ENCODE measurements at places on chromosomes 2 and 18. TPM values are rescaled to one million over a fixed set of nuclear protein-coding genes. Genes with fewer than 3 reads are reported as not detected.
A peak's percentile ranks its signal among the peaks of the same experiment; 100 is the strongest.

LCT gene
- total RNA-seq, result not detected

MSH6 gene
- 17.0 TPM for total RNA-seq

CYP27A1 gene
- 23.4 TPM for total RNA-seq

WDR7 gene
- 24.0 TPM for total RNA-seq

DNA sequence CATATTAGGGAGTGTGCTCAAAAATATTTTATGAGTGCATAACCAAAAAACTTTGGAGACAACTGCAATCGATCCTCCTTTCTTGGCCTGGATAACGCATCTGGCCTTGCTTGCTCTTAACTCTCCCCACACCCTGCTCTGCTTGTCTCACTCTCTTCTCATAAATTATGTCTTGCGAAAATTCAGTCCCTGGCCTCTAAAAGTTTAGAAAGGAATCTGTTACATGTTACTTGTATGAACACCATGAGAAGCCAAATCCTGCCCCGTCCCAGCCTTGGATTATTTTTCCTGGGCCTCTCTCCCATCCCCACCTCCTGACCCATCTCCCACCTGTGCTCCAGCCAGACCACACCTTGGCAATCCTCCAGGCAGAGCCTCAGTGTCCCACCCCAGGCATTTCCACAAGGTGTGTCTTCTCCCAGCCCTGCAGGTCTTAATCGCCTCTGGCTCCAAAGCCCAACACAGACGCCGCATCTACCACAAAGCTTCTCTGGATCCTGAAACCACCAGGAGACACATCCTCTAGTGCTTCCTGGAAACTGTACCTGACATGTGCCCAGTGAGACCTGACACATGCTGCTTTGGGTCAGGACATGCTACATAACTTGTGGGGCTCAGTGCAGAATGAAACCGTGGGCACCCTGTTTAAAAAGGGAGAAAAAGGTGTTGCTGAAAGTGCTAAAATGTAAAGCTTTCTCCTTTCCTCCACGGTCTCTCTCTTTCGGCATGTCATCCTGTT, 99.6 kb upstream of the ST3GAL5 start:
- H3K4me3 ChIP-seq, result no peak overlapping the region
- peaks cover 11% of the 10 kb centered on the region for H3K4me1 ChIP-seq
- no peaks in the 10 kb centered on the region for H3K36me3 ChIP-seq

DNA sequence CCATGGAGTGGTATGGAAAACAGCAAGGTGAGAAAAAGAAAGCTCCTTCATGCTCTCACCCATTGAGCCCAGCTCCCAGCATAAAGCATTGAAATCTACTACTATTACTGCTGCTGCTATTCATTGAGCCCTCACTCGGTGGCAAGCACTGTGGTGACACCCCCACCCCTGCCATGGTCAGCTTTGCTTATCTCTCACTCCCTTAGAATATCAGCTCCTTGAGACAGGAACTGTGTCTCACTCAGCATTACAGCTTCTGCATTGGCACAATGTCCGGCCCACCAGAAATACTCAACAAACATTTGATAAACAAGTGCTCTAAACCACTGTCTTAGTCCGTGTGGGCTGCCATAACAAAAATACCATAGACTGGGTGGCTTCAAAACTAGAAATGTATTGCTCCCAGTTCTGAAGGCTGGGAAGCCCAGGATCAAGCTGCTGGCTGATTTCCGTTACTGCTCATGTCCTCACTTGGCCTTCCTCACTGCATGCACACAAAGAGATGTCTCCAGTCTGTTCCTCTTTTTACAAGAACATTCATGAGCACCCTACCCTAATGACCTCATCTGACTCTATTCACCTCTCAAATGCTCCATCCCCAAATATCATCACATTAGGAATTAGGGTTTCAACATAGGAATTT, 116.3 kb downstream of the ZBTB7C start:
- no peaks in the 10 kb centered on the region for H3K4me1 ChIP-seq
- peak; percentile 38 for DNase-seq
- no peaks in the 10 kb centered on the region for H3K27me3 ChIP-seq
- H3K27ac ChIP-seq, result no peak overlapping the region
- H3K36me3 ChIP-seq, result no peaks in the 10 kb centered on the region
- no peak overlapping the region for H3K4me3 ChIP-seq

DNA sequence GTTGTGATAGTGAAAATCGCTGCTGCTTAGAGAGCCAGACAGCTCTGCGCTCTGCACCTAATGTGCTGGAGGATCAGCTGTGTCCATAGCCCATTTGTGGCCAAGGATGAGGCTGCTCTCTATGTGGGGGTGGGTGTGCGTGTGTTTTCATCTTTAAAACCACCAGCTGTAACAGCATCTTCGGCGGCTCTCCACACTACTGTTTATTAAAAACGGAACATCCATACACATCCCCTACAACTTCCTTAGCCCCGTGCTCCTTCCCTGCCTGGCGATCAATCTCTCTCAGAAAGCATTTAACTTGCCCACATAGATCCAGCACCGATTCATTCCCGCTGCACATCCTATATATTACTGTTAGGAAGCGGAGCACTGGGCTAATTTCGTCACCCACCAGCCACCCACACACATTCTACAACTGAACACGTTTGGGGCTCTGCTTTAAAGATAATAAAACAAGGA, 1.6 kb downstream of the CELF4 start:
- H3K4me1 ChIP-seq, result peaks cover 25% of the 10 kb centered on the region
- DNase-seq, result no peak
- H3K27me3 ChIP-seq, result peaks cover 24% of the 10 kb centered on the region
- no peak overlapping the region for H3K4me3 ChIP-seq
- H3K27ac ChIP-seq, result no peak overlapping the region

DNA sequence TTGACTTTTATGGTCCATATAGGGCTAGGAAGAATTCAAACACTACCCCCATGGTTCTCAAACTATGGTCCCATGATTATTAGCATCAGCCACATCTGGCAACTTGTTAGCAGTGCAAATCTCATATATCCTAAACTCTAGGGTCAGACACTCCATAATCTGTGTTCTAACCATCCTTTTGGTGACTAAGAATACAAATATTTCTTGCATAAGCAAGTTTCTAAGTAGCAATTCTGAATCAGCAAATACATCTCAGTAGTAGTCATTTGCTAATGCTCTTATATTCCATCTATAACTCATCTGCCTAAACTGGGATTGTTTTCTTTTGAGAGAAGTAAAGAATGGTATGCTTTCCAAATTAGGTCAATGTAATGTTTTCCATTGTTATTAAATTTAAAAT, 447.3 kb downstream of the TMX3 start:
- no peaks in the 10 kb centered on the region for H3K27me3 ChIP-seq
- DNase-seq, result no peak
- H3K27ac ChIP-seq, result no peak overlapping the region
- H3K4me3 ChIP-seq, result no peak overlapping the region
- H3K36me3 ChIP-seq, result no peaks in the 10 kb centered on the region
- no peaks in the 10 kb centered on the region for H3K4me1 ChIP-seq

GRCh38 chr2:191625016-191625415, 52.9 kb upstream of the NABP1 start:
- no peak for DNase-seq
- H3K27ac ChIP-seq, result no peak overlapping the region
- no peaks in the 10 kb centered on the region for H3K27me3 ChIP-seq

GRCh38 chr2:176137906-176138305, 8.4 kb downstream of the HOXD8 start:
- H3K36me3 ChIP-seq, result no peaks in the 10 kb centered on the region
- no peaks in the 10 kb centered on the region for H3K4me1 ChIP-seq
- H3K4me3 ChIP-seq, result no peak overlapping the region
- no peak for DNase-seq
- H3K27ac ChIP-seq, result no peak overlapping the region
- H3K27me3 ChIP-seq, result peaks cover 43% of the 10 kb centered on the region

- H3K27ac ChIP-seq, result no peak overlapping the region
- DNase-seq, result no peak
- H3K4me3 ChIP-seq, result no peak overlapping the region
- no peaks in the 10 kb centered on the region for H3K27me3 ChIP-seq
Observed at GRCh38 chr2:29615183-29615582, 306.2 kb downstream of the ALK start.

DNA sequence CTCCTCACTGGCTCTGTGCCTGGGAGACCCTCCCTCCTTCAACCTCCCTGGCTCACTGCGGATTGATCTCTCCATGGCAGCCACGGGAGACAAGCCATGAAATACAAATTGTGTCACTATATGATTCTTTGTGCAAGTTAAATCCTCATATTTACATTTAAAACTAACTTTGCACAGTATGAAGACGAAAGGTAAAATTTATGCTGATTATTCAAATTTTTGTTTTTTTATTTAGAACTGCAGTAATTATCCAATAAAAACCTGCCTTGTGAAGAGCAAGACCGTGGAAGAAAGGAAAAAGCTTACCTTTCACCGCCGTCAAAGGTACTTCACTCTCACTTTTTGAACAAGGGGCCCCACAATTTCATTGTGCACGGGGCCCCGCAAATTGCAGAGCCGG, 436.9 kb downstream of the EIPR1 start:
- H3K27me3 ChIP-seq, result no peaks in the 10 kb centered on the region
- no peak for DNase-seq
- H3K27ac ChIP-seq, result no peak overlapping the region
- no peaks in the 10 kb centered on the region for H3K4me1 ChIP-seq
- H3K4me3 ChIP-seq, result no peak overlapping the region
- no peaks in the 10 kb centered on the region for H3K36me3 ChIP-seq

DNA sequence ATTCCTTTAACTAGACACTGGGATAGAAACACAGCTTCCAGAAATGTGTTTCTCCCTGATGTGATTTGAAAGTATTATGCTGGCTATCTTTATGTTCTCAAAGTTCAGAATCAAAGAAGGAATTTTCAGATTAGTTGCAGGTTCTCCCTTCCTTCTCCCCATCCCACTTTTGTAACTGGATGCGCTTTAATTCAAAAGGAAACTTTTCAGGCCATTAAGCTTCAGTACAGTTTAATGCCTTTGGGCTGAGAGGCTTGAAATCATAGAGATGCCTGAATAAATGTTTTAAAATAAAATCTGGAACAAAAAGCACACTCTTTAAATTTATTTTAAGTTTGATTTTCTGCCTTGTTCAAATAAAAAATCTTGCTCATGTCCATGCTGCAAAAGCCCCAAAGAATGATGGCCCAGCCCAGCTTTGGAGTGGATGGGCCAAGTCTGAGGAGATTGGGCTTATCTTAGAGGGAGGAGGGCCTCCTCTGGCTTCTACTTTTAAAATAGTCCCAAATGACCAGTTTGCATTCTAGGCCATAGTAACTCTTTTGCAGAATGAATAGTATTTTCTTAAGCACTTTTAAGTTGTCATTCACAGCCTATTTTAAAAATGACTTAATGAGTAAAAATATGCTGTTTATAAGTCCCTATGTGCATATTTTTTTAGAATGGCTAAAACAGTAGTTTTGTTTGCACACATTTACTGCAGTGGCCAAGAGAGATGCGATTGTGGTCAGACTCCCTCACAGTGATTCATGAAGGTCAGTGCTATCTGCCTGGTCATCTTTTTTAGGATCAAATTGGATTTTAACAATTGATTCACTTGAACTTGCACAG, 129.2 kb downstream of the MTX2 start:
- H3K4me1 ChIP-seq, result peaks cover 5% of the 10 kb centered on the region
- no peak for DNase-seq
- no peaks in the 10 kb centered on the region for H3K27me3 ChIP-seq

- peak overlapping the region; percentile 89 for H3K27ac ChIP-seq
- H3K4me3 ChIP-seq, result no peak overlapping the region
- H3K27me3 ChIP-seq, result no peaks in the 10 kb centered on the region
- DNase-seq, result peak; percentile 68
- no peaks in the 10 kb centered on the region for H3K36me3 ChIP-seq
- H3K4me1 ChIP-seq, result peaks cover 74% of the 10 kb centered on the region
Observed at GRCh38 chr2:168635065-168635577, 167.3 kb upstream of the NOSTRIN start.

DNA sequence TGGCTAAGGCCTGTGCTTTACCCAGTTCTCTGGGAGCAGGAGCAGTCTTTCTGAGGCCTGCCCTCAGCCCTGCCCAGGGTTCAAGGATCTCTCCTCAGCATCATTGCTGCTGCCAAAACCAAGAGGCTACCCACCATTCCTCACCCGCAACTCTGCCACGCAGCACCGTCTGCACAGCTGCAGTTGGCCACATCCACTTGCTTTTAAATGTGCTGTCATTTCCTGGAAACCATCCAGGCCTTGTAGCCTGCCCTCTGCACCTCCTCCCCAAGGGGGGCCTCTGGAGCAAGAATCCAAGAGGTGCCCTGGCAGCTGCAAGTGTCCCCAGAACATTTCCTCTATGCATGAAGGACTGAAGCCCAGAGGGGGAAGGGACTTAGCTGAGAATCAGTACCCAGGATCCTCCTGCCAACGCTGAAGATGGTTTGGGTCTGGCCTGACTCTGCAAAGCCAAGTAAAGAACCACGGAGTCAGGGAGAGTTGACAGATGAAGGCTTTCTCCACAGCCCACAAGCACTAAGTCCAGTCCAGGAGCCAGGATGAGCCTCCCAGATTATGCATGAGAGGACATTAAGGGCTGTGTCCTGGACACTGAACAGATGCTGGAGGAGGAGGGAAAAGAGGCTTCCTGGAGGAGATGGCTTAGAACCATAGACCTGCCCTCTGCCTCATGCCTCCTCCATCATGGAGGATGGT, 14.9 kb downstream of the EMX1 start:
- no peak for DNase-seq
- no peaks in the 10 kb centered on the region for H3K36me3 ChIP-seq
- no peaks in the 10 kb centered on the region for H3K27me3 ChIP-seq
- H3K4me1 ChIP-seq, result no peaks in the 10 kb centered on the region
- no peak overlapping the region for H3K4me3 ChIP-seq

DNA sequence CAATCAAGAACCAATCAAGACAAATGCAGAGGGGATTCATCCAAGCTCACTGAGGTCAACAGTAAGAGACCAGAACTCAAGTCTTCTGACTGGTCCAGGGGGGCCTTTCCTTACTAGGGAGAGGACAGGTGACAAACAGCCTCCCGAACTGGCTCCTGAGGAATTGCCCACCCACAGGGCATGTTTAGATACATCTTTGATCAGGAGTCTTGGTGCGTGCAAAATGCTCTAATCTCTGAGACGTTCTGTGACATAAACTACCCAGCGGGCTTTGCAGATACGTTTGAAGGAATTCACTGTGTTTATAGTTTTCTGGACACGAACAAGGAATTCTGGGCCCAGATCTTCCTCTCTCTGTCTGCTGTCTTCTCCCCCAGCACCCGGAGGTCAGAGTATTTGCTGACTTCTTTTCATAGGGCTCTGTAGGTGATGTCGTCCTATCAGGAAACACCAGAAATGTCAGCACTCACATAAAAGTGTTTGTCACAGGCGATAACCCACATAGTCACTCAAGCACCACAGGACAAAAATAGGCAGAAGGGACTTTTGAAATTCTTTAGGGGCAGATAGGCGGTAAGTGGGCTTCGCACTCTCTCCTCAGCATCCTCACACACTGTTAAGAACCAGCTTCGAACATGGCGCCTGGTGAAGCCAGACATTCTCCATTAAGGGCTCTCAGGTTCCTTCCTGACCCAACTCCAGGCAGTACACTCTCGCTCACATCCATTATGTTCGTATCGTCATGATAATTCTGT, 349.0 kb downstream of the CYRIA start:
- no peak for DNase-seq
- no peaks in the 10 kb centered on the region for H3K36me3 ChIP-seq
- no peak overlapping the region for H3K27ac ChIP-seq
- no peak overlapping the region for H3K4me3 ChIP-seq
- no peaks in the 10 kb centered on the region for H3K4me1 ChIP-seq
